ENCODE measurements at places on chromosomes 3 and 15.

- DNase-seq, result no peak
Measured at GRCh38 chr3:85171976-85172375, 213.2 kb downstream of the CADM2 start.

DNA sequence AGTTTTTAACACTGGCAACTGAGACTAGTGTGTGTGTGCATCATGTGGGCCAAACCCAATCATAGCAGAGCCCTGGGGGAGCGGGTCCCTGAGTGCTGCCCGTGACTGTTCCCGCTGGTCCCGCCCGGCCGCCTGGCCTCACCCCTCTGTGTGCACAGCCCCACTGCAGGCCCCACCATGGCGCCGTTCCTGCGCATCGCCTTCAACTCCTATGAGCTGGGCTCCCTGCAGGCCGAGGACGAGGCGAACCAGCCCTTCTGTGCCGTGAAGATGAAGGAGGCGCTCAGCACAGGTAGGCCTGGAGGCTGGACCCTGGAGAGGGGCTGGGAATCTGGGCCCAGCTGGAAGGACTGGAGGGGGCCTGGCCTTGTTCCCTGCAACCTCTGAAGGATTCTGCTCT is 17.2 kb downstream of the PRKCD start:
- no peak for DNase-seq

- DNase-seq, result no peak
Measured at GRCh38 chr3:197508924-197509775, 46.6 kb downstream of the BDH1 start.

GRCh38 chr3:72892081-72892775 is 4.4 kb downstream of the GXYLT2 start:
- no peak for DNase-seq

GRCh38 chr15:69068157-69068556 is 53.7 kb downstream of the NOX5 start:
- no peak for DNase-seq

- DNase-seq, result no peak
Measured at GRCh38 chr15:88476635-88477060, 9.1 kb downstream of the MRPS11 start.

DNA sequence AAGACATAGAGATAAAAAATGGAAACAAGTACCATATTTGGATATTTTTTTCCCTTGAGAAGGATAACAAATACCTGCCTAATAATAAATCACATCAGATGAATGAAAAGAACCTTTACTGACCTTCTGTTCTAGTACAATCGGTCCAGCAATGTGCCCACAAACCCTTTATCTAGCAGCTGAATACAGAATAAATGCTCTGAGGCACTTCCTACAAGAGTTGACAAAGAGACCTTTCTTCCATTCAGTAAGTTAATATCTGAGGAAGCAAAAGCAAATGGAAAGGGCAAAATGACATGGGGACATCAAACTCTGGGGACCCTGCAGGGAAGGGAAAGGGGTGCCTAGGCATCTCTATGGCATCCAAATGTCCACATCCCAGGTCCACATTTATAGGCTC is 115.8 kb downstream of the NEK10 start:
- DNase-seq, result no peak

GRCh38 chr15:68683026-68683425 is 104.2 kb downstream of the CORO2B start:
- no peak for DNase-seq

DNA sequence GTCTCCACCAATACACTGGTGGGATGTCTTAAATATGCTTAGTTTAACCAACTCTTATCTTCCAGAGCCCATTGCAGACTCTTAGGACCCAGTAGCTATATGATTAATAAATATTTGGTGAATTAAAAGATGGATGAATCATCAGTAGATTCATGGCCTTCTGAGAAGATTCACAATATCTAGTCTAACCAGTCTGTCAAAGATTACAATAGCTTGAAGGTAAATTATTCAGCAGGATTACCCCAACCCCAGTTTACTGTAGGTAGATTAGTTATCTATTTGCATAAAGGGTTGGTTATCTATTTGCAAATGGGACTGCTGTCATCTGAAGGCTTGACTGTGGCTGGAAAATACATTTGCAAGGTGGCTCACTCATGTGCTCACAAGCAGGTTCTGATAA is 239.4 kb upstream of the THRB start:
- no peak for DNase-seq

GRCh38 chr3:72636969-72637597 is 211.2 kb downstream of the SHQ1 start:
- no peak for DNase-seq

GRCh38 chr3:167054926-167055325 is 325.2 kb downstream of the ZBBX start:
- DNase-seq, result no peak

DNA sequence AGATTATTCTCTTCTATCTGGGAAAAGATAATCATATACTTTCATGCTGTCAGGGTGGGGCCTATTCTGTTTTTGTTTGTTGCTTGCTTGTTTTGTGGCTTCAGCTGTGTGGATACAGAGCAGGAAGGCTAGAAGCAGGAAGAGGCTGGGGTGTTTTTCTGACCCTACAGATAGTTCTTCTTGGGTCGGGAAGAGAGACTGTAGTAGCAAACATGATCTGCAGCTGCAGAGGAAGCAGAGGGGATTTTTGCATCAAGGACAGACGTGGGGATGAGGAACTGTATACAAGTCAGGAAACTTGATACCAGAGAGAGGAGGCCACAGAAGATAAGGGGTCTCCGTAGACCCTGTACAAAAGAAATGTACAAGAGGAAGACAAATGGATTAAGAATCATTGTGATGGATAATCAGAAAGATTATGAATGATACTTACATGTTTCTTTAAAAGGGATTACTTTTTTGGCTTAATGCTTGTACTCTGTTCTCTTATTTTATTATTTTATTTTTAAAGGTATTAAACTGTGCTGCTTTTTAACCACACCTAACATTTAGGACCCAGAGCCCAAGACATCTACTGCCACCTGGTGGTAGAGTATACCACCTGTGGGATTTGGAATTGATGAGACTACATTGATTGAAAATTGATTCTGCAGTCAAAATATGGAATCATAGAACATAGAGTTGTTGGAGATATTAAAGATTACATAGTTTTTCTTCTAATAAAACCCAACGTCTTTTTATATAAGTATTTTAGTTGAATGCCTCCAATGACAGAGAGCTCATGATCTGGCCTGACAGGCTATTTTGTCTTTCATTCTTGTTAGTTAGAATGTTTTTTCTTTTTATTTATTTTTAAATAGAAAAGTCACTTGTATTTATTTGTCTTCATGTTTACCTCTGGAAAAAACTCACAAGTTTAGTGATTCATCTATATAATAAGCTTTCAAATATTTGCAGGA is 87.3 kb upstream of the ROPN1 start:
- no peak for DNase-seq
